ENCODE measurements at places on chromosomes 7 and 10.

GRCh38 chr7:101363734-101364374 is 1.2 kb downstream of the COL26A1 start:
- no peak for DNase-seq

DNA sequence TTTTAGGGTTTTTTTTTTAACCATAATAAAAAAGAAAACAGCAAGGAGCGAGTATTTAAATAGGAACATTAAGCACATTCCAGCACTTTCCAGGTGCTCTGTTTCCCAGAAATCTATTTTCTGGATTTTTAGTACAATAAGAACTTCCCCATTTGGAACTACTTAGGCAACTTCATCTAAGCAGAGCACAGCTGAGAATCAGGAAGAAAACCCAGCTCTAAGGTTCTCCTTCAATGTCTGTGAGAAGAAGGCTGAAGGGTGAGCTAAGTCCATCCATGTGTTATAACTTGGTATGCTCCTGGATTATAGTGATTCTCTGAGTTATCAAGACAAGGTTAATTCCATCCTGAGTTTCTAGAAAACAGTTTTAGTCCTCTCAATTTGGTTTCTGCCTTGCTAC is 181.9 kb downstream of the CYP26A1 start:
- no peak for DNase-seq

- DNase-seq = no peak
Observed at GRCh38 chr10:110356628-110357245, 52.0 kb upstream of the SMNDC1 start.

DNA sequence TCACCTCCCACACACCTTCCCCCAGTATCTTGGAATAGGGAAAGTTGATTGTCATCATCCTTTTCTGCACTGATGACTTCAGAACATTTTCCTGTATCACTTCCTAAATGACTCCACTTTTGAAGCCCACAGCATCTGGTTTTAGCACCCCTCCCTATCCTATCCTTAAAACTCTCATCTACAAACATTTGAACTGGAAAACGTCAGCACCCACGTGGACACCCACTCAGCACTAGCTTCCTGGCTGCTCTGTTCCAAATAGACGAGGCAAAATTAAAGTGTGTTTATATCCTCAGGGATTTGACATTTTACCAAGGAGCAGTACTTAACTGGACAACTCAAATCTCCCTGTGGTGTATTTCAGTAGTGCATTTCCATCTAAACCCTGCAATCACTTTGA is 73.9 kb downstream of the REEP3 start:
- DNase-seq = no peak

- DNase-seq = no peak
Observed at GRCh38 chr10:26706206-26706605, 8.7 kb downstream of the PDSS1 start.

DNA sequence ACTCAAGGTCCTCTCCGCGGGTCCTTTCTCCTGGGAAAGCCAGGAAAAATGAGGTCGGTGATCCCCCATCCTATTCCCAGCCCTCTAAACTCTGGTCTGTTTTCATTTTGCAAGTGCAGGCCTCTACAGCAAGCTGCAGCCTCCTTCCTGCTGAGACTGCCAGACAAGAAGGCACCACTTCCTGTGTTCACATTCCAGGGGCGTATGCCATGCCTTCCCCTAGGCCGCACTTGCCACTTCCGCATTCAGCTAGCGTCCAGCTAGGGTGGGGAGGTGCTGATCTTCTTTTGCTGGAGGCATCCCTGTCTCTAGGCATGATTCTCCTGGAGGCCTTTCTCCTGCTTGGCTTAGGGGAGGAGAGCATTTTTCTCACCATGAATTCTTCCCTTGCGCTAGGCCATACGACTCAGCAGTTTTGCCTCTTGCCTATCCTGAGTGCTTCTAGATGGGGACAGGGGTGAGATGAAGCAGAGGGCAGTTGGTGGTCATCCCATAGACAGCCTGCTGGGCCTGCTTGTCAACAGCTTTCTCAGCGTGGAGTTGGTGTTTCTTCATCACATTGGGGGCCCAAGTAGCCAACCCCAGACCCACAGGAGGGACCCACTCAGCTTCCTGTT is 328.9 kb downstream of the RPS24 start:
- no peak for DNase-seq

DNA sequence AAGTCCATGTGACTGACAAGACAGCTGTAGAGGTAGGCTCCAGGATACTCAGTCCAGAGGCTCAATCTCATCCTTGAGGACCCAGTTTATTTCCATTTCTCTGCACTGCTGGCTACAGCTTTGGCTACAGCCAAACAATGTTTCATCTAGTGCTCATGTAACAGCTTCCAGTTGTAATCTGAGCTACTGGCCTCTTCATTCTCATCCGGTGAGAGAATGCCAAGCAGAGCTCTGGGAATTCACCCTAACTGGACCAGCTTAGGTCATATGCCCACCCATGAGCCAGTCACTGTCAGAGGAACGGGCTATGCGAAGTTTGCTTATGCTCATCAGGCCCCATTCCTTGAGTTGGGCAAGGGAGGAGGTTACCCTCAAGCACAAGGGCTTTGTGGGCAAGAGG is 192.9 kb downstream of the EVX1 start:
- no peak for DNase-seq

- DNase-seq = no peak
Observed at GRCh38 chr10:56646329-56647111, 285.5 kb upstream of the ZWINT start.

GRCh38 chr10:102227050-102227449 is 951 bp downstream of the ELOVL3 start:
- no peak for DNase-seq

GRCh38 chr10:71138166-71138830 is 74.1 kb upstream of the UNC5B start:
- DNase-seq = no peak

GRCh38 chr7:34077168-34077567 is 171.8 kb downstream of the BMPER start:
- no peak for DNase-seq

- no peak for DNase-seq
Observed at GRCh38 chr10:74206746-74207145, 55.7 kb downstream of the ADK start.

DNA sequence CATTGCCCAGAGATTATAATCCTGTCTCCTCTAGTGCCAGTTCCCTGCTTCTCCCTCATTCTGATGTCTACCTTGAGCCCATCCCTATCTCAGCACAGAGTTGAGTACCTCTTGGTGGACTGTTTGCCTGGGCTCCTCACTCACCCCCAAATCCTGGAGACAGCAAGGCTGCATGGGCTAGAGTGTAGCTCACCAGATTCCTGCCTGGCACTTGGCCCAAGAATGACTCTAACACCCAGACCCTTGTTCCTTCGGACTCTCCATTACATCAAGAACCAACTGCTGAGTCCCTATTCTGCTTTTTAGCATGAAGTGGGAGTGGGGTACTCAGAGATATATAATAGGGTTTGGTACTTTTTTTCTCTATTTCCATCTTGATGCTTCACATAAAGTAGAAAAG is 22.1 kb downstream of the FAM13C start:
- DNase-seq = no peak

- DNase-seq = no peak
Observed at GRCh38 chr10:21975378-21975990, 28.0 kb downstream of the DNAJC1 start.

GRCh38 chr7:30765408-30765807 is 5.8 kb upstream of the MINDY4 start:
- no peak for DNase-seq

- no peak for DNase-seq
Observed at GRCh38 chr10:58575491-58575890, 62.8 kb downstream of the BICC1 start.

DNA sequence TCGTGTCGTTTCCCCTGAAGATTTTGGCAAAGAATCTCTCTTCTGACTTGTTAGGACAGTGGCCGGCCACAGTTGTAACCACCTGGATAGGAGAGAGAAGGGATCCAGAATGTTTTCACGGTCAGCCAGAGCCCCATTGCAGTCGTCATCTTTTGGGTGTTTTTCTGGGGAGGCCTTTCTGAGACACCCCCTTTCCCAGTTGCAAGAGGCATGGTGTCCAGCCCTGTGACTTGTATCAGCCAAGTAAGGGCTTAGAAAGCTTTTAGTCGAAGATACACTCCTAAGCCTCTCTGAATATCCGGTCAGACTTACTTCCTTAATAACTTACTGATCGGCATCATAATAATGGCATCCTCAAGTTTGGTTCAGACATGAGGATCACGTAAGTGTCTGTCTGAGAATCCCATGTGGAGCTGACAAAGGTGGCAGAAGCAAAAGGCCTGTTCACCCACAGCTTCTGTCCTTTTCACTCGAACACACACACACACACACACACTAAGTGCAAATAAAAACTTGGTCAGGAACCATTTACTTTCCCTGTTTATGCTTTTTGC is 435.7 kb upstream of the GALNT17 start:
- DNase-seq = no peak

DNA sequence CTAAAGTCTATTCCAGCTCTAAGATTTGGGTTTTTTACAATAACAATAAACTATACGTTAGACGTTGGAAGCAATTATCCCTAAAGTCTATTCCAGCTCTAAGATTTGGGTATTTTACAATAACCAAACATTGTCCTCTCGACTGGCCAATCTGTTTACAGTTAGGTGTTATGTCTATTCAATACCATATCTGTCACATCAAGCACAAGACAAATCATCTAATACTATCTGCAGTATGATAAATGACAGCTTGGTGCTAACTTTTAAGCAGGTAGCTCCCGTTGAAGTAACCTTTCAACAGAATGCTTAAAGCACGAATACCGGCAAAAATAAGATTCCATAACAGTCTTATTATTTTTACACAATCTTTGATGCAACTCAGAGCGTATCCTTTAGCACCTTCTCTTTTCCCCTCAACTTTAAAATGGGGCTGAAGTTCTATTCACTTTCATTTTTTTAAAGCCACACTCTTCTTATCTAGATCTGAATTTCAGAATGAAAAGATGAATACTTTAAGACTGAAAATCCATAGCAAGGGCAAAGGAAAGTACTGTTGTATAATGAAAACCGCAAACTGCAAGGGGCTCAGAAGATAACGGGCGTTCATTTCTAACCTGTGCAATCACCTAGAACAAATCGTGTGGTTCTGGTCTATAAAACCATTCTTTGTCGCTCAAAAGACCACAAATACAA is 925 bp downstream of the H2AZ2 start:
- no peak for DNase-seq

GRCh38 chr7:116212869-116213268 is 2.5 kb downstream of the TES start:
- no peak for DNase-seq

- DNase-seq = no peak
Observed at GRCh38 chr10:18279173-18279572, 138.9 kb downstream of the CACNB2 start.

- DNase-seq = no peak
Observed at GRCh38 chr10:45441239-45442190, 67.5 kb downstream of the ALOX5 start.

GRCh38 chr10:71006506-71006905 is 118.1 kb upstream of the PCBD1 start:
- DNase-seq = no peak

- no peak for DNase-seq
Observed at GRCh38 chr7:40135317-40135610, 459 bp downstream of the SUGCT start.

GRCh38 chr10:109166935-109167334 is 756.4 kb downstream of the XPNPEP1 start:
- DNase-seq = no peak
